ENCODE measurements at places on chromosomes 16 and 17. TPM values are rescaled to one million over a fixed set of nuclear protein-coding genes. Genes with fewer than 3 reads are reported as not detected.

Gene CDH1
- 83.0 TPM for total RNA-seq

Gene HS3ST3A1
- 1.9 TPM for total RNA-seq

Gene TMEM238L
- total RNA-seq: 0.30 TPM

Gene TBC1D26
- total RNA-seq: 0.49 TPM

Gene INCA1
- total RNA-seq: 0.20 TPM

Gene SCN4A
- 5.2 TPM for total RNA-seq

Gene SLC5A2
- total RNA-seq: 0.10 TPM

Gene FLII
- 86.3 TPM for total RNA-seq

Gene C16orf89
- total RNA-seq: 2.0 TPM

Gene LRRC36
- 0.20 TPM for total RNA-seq

Gene TRIM16
- 45.4 TPM for total RNA-seq

Gene WBP2
- total RNA-seq: 33.9 TPM

Gene TXNL4B
- total RNA-seq: 9.3 TPM

Gene PRSS22
- total RNA-seq: 4.6 TPM

Gene OR3A2
- total RNA-seq: 0.30 TPM

Gene MNT
- total RNA-seq: 10.5 TPM

Gene PPY
- total RNA-seq: not detected

Gene NHERF2
- total RNA-seq: 20.1 TPM

Gene EVI2B
- 4.0 TPM for total RNA-seq

Gene CD300H
- 0.79 TPM for total RNA-seq

Gene MT4
- 76.2 TPM for total RNA-seq

Gene TAT
- not detected for total RNA-seq

Gene CDH13
- total RNA-seq: 28.9 TPM

Gene PIRT
- 0.20 TPM for total RNA-seq

Gene CES4A
- 7.9 TPM for total RNA-seq

Gene PIPOX
- 0.20 TPM for total RNA-seq

Gene SCGB1C2
- total RNA-seq: not detected

Gene KRTAP4-3
- 2.0 TPM for total RNA-seq

Gene PRR29
- not detected for total RNA-seq

Gene STAC2
- total RNA-seq: 1.5 TPM

Gene FGF11
- total RNA-seq: 3.4 TPM

Gene SCARF1
- total RNA-seq: 6.7 TPM

Data from skin of body (tissue), 3 donors.